ENCODE measurements at places on chromosomes 3 and 15. TPM values are rescaled to one million over a fixed set of nuclear protein-coding genes. Genes with fewer than 3 reads are reported as not detected.

The LMAN1L gene
- not detected for total RNA-seq

The ERICH6 gene
- 0.25 TPM for total RNA-seq

The FRMD5 gene
- total RNA-seq = 19.7 TPM

The BSN gene
- total RNA-seq = 14.3 TPM

The SI gene
- not detected for total RNA-seq

The PARP3 gene
- 5.9 TPM for total RNA-seq

The KCNMB3 gene
- total RNA-seq = 1.7 TPM

Measured in temporal lobe (tissue), 4 donors.